Stimulated activated CD8-positive, alpha-beta memory T cell treated with anti-CD3 and anti-CD28 coated beads, Interleukin-4, amount 100 ng/mL, for 1 hour (primary cell): ENCODE measurements at places on chromosomes 7 and 10.
A peak's percentile ranks its signal among the peaks of the same experiment; 100 is the strongest.

DNA sequence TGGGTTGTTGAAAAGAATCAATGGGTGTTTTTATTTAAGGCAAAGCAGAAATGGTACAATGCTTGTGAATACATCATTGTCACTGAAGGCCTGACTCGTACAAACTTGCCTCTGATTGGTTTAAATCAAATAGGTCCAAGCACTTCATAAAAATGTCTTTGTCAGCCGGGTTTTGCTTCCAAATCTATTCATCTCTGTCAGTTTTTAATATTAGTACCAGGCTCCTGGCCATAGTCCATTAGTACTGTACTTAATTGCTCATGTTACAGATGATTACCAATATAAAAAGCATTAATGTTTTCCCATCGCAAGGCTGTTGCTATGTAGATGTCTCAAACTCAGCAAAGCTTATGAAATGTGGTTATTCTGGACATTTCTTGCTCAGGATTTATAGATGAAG lies 171.9 kb downstream of the ARID5B start:
- DNase-seq, result no peak

DNA sequence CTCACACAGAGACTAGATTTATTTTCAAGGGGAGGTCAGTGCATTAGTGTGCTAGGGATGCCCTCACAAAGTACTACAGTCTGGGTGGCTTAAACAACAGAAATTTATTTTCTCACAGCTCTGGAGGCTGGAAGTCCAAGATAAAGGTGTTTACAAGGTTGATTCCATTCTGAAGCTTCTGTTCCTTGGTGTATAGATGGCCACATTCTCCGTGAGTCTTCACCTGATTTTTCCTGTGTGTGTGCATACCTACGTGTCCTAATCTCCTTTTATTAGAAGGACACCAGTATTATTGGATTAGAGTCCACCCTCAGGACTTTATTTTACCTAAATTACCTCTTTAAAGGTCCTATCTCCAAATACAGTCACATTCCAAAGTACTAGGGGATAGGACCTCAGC lies 91.7 kb upstream of the FRMD4A start:
- DNase-seq, result no peak

GRCh38 chr7:16951483-16952080 lies 69.8 kb upstream of the AGR3 start:
- DNase-seq, result no peak

GRCh38 chr10:18822156-18822555 lies 162.9 kb downstream of the ARL5B start:
- DNase-seq, result no peak

GRCh38 chr10:36351159-36351558 lies 709.1 kb upstream of the FZD8 start:
- no peak for DNase-seq

DNA sequence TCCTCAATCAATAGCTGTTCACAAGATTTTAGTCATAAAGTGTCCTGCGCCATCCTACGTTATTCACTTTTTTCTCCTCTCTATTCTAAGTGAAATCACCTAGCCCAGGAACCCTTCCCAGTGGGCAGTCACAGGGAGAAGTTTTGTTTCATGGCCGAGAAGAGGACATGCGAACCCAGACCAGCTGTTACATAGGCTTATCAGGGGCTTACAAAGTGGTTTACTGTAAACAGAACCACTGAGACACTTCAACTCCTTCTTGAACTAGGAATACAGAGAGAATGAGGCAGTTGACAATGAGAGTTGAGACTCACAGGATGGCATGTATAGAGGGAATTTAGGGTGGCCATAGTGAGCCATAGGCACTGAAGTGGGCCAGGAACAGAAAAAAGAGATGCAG lies 246.9 kb upstream of the GLI3 start:
- no peak for DNase-seq

GRCh38 chr7:94633014-94633341 lies 23.0 kb downstream of the SGCE start:
- no peak for DNase-seq

- DNase-seq, result no peak
Measured at GRCh38 chr7:106954840-106955239, 89.7 kb upstream of the PRKAR2B start.

GRCh38 chr7:36391436-36392198 lies 2.0 kb downstream of the ANLN start:
- no peak for DNase-seq

DNA sequence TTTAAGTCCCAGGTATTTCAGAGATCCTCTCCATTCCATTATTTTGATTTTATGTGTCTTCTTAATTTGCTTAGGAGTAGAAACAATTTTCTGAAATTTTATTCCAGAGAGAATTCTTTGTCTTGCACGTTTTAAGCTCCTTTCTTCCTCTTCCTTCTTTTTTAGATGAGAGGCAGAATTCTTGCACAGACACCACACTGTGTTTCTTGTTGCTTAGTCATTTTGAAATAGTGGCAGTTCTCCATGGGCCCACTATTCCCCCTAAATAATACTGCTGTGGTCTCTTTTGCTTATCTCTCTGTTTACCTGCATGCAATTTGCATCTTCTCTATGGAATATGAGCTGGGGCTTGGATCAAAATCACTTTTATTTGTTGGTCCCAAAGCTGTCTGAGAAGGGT lies 54.3 kb upstream of the WAC start:
- no peak for DNase-seq

DNA sequence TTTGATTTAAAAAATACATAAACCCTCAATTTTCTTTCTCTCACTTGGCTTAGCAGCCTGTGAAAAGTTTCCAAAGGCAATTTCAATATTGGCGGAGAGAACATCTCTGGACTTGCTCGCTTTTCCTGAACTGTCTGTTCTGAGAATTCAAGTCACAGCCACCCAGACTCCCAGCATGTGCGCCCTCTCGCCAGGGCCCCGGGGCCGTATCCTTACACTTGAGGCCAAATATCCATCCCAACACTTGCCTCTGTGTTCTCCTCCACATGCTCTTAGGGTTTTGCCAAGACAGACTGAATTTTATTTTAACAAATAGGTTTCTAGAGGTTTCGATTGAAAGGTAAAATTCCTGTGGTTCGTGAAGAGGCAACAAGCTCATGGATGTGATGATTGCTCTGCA lies 111.5 kb upstream of the GPR26 start:
- DNase-seq, result no peak

DNA sequence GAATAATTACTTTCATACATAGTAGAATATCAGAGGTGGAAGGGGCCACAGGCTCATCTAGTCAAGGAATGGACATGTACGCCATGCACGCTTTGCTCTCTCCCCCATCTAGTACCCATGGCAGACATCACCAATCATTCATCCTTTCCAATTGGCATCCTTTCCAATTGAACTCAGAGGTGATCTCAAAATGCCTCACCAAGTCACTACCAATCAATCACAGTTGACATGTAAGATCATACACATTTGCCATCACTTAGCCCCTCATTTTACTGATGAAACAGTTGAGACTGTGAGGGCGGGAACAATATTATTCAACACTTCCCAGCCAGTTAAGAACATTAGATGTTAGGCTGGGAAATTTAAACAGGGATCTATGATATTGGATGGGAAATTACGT lies 308.4 kb downstream of the FGFR2 start:
- no peak for DNase-seq

GRCh38 chr10:95395947-95396449 lies 105.2 kb upstream of the PDLIM1 start:
- no peak for DNase-seq

DNA sequence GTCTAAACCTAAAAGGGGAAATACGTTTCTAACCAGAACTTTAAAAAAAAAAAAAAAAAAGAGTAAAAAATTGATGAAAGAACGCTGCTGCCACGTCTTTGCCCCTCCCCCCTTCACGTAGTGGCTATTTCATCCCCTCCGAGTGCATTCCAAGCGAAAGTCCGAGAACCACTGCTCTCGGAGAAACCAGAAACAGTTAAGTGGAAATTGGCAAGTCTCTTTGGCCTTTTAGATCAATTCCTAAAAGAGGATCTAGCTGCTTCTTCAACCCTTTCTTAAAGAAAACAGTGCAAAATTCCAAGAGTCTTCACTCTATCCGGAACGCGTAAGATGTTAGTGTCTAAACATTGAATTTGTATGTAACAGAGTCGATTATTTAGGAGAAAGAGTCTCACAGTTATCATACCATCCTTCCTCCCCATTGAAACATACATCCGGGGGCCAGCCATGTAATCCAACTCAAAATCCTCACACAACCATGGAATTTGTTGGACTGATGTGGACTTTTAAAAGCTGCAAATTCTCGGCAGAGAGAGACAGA lies 1.1 kb downstream of the P4HA1 start:
- no peak for DNase-seq

- peak; percentile 52 for DNase-seq
Measured at GRCh38 chr7:50206453-50207250, 97.9 kb upstream of the IKZF1 start.

GRCh38 chr7:132002343-132002968 lies 446.0 kb upstream of the PODXL start:
- no peak for DNase-seq

GRCh38 chr10:17626656-17627055 lies 9.5 kb upstream of the HACD1 start:
- no peak for DNase-seq

DNA sequence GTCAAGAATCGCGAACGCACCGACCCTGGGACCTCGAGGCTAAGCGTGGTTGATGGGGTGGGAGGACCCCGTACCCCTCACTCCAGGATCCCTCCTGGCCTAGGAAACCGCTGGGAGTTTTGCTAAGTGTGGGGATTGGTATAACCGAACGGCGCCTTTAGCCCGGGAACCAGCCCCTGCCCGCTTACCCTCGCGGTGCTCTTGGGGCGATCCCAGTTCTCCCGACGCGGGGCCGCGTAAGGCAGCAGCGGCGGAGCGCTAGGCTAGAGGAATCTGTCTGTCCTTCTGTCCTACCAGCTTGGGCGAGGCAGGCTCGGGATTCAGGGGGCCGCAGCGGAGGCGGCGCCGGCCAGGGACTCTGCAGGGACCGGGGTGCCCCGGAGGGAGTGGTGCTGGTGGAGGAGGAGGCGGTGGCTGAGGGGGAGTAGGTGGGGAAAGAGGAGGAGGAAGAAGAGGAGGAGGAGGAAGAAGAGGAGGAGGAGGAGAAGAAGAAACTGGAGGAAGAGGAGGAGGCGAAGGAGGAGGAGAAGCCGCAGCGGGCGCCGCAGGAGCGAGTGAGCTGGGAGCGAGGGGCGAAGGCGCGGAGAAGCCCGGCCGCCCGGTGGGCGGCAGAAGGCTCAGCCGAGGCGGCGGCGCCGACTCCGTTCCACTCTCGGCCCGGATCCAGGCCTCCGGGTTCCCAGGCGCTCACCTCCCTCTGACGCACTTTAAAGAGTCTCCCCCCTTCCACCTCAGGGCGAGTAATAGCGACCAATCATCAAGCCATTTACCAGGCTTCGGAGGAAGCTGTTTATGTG lies 439 bp upstream of the EMX2 start:
- DNase-seq, result no peak

- DNase-seq, result no peak
Measured at GRCh38 chr7:37545619-37546534, 97.2 kb upstream of the ELMO1 start.

GRCh38 chr7:37220664-37221063 lies 228.0 kb downstream of the ELMO1 start:
- no peak for DNase-seq

DNA sequence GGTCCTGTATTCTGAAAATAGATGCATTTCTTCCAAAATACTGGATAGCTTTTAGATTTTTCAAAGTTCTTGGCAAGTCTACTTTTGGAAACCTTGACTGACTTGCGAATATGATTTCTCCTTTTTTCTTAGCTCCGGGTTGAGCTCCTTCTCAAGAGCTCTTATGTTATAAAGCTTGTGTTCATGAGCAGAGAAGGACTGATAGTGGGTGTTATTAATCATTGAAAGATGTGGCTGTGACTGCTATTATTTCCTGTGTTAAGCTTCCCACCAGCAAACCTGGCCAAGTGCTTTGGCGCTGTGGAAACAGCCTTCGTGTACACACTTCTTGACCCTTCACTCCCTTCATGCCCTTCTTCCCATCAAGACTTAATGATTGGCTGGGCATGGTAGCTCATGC lies 98.2 kb downstream of the KIAA1217 start:
- no peak for DNase-seq

DNA sequence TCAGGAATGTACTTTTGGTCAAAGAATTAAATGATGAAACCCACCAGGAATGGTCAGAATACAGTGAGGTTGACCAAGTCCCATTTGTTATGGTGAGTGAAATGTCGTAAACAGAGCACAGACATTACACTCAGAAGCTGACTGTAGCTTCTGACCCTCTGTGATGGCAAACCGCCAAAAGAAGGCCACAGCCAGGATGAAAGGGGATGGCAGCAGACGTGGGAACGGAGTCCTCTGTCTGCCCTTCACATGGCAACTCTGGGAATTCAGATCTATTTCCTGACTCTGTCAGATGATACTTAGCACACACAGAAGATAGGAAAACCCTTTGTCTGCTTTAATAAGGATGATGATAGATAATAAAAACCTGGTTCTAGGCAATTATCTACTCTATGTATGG lies 757.1 kb downstream of the SORCS3 start:
- DNase-seq, result no peak

GRCh38 chr10:12333380-12334185 lies 15.8 kb upstream of the CAMK1D start:
- no peak for DNase-seq

- no peak for DNase-seq
Measured at GRCh38 chr7:37248396-37248861, 200.2 kb downstream of the ELMO1 start.

GRCh38 chr7:153475239-153475638 lies 577.0 kb upstream of the DPP6 start:
- DNase-seq, result no peak

- DNase-seq, result no peak
Measured at GRCh38 chr10:839550-840205, 91.8 kb downstream of the LARP4B start.

- DNase-seq, result no peak
Measured at GRCh38 chr7:138077809-138078208, 1.6 kb downstream of the AKR1D1 start.
